ENCODE measurements at places on chromosomes 7 and 10.

GRCh38 chr10:121422096-121422495 lies 176.1 kb downstream of the FGFR2 start:
- DNase-seq: no peak

DNA sequence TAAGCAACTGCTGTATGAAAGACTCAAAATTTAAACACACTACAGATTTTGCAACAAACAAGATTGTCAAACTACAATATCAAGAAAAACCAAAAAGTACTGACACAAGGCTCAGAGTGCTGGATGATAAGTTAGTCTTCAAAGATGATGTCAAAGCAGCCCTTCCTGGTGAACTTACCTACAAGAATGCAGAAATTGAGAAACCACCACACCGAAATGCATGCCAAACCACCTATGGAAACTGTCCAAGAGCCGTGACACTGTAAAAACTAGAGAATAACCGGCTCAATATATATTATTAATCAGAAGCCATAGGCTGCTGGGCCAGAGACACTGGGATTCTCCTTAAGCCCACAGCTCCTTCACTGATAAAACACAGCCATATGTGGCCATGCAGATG lies 25.3 kb downstream of the DENND11 start:
- no peak for DNase-seq

DNA sequence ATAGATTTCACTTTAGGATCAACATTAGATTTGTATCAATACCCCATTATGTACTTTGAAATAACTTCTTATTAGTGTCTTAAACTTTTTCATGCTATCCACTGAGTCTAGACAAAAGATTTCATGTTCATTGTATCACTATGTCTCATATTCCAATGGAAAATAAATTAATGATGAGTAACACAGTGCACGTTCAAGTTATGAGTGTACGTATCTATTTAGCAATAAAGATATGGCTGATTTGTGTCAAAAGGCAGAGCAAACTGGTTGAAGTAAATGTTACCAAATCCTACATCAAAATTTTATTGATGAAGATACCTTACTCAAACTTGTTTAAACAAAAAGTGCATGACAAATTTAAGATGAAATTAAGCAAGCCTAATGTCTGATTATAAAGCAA lies 102.4 kb downstream of the SEMA3E start:
- DNase-seq: no peak

DNA sequence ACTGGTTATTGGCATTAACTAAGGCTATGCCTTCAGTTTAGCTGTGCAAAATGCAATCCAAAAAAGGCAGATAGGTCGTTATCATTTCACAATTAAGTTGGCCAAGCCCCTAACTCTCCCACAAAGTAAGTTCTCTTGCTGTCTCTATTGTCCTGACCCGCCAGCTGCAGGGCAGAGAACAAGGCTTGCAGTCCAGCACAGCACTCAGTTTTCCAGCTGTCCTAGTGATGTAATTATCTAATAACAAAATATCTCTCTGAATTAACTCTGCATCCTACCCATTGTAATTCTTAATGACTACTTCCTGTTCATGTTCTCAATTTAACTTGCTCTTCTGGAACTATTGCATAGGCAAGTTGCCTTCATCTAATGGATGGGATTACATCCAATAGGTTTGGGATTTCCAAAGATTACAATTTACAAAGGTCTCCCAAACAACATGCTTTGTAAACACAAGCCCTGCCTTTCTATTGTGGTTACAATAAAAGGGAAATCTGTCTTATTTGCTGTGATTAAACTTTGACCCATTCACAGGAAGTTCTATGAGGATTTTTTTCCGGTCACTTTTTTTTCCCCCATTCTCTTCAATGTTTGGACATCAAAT lies 55.2 kb downstream of the CDK6 start:
- no peak for DNase-seq

GRCh38 chr7:104012835-104013234 lies 23.4 kb upstream of the RELN start:
- no peak for DNase-seq

GRCh38 chr10:88983206-88983605 lies 7.4 kb upstream of the FAS start:
- no peak for DNase-seq

- DNase-seq: no peak
Measured at GRCh38 chr10:88536437-88536836, 46.7 kb downstream of the RNLS start.

DNA sequence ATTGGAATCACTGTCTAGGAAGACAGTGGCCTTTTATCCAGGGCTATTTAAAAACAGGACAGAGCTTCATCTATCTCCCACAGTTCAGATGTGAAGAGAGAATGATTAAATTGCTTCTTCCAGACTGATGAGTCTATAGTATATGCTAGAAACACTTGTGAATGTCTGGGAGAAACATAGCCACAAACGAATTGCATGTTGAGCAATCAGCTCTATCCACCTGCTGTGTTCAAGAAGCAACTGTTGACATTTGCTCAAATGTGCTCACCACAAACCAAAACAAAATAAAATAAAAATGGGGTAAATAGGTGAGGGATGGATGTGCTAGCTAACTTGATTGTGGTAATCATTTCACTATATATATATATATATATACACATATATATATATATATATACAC lies 195.1 kb downstream of the HECW1 start:
- no peak for DNase-seq

GRCh38 chr10:88157981-88158465 lies 294.6 kb downstream of the PTEN start:
- DNase-seq: peak; percentile 72

- no peak for DNase-seq
Measured at GRCh38 chr10:66836057-66836456, 89.8 kb upstream of the LRRTM3 start.
